ENCODE measurements at places on chromosomes 3 and 15.

DNA sequence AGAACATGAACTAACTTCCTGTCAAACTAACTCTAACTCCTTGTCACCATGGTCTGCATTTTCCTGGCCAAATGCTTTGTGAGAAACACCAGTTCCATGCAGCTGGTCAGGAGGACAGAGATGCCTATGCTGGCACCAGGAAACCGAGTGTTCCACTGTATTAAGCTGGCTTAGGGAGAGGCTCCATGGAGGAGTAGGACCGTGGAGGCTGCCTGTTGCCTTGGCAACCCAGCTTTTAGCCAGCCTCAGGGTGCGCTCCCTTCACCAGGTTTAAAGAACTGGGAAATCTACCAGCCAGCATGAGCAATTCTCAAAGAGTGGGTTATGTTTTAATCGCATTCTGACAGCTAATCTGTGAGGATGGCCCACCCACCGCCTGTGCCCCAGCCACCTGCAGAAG, 394.1 kb downstream of the OCA2 start:
- DNase-seq: peak; percentile 82

DNA sequence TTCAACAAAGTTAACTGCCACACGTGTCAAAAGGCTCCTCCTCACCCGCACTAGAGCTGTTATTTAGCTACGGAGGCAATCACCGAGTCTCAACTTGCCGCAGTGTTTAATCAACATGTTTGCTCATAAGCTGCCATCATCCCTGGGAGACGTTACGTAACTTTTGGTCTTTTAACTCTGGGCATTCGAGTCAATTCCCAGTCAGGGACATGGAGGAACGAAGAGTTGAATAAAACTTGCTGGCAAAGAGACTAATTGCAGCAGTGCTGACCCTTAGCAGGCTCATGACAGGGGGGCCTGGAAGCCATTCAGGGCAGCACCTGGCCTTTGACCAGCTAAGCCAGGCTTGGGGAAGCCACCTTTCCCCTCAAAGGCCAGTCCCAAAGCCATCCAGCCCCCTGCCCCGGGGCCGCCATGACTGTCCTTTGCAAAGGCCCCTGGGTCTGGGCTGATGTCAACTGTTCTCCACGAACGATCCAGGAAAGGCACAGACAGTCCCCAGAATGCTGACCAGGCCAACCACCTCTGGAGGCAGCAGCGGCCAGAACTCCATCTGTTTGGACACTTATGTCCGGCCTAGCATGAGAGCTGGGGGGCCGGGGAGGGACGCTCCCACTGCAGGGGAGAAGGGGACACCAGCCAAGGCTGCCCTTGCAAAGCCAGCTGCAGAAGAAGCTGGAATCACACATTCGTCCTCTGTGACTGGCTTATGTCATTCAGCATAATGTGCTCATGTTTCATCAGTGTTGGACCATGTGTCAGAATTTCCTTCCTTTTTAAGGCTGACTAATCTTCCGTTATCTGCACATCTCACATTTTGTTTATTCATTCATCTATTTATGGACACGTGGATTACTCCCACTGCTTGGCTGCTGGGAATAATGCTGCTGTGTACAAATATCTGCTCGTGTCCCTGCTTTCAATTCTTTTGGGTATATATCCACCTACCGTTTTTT, 43.7 kb downstream of the PCSK6 start:
- DNase-seq: no peak

DNA sequence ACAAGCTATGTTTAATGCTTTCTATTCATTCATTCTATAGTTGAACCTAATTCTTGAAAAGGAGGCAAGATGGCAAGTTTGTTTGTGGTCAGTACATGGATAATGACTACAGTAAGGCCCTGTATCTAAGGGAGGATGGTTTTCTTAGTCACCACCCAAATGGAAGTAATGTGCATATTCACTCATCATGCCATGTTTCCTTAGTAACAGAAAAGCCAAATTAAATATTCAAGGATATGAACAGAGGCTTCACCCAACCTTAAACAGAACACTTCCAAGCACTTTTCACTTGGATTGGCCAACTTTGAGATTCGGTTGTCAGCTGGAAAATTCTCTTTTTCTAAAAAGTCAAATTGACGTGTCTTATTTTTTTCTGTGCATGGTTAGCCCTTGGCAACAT, 805.3 kb upstream of the LMCD1 start:
- peak; percentile 29 for DNase-seq

GRCh38 chr3:18987862-18988447, 160.4 kb upstream of the KCNH8 start:
- peak; percentile 10 for DNase-seq

DNA sequence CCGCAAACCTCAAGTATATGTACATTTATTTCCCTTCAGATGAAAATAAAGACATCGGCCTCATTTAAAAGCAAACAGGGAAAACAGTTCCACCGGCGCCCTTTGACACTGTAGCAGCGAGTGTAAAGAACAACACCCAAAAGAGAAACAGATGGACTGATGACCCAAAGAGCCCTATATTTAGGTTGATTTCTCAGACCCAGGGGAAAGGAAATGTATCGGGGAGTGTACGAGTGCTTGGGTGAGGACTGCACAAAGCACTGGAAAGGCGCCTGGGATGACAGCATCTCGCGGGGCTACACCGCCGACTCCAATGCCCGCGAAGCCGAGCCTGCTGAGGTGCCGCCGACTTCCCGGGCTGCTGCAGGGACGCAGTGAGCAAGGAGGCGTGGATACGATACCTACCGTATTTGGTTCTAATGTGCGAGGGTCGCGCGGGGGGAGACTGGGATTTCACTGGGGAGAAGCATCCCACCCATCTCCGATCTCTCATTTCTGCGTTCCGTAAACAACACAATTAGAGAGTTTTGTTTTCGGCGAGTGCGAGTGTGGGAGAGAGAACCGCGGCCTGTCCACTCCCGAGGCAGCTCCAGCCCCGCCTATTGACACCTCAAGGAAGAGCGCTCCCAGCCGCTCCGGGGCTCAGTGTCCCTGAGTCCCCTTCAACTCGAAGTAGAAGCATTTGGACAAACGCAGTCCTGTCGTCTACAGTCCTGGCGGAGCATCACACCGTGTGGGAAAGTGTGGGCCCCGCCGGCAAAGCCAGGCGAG, 2.0 kb downstream of the MECOM start:
- peak; percentile 19 for DNase-seq

DNA sequence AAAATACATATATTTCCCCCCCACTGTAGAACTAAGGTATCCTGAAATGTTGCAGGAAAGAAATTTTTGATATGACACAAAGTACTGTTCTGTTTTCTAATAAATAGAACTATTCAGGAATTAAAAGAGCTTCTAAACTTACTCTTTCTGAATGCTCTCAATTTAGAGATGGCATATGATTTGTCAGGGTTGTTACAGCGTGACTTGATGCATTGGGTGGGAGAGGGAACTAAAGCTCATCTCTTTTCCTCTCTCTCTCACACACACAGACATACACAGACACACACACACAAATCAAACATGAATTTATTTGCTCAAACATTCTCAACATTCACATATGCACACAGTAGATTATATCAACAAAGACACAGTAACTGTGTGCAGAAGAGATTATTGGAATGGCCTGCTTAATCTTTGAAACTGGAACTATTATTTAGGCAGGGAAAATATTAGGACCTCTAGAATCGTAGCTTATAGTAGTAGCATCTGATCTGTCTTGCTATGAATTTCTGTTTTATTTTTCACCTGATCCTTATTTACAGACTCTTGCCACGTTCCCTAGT, 807.4 kb upstream of the GBE1 start:
- DNase-seq: no peak

- DNase-seq: no peak
These were observed 192.0 kb downstream of the GHSR start for GRCh38 chr3:172256101-172256734.

DNA sequence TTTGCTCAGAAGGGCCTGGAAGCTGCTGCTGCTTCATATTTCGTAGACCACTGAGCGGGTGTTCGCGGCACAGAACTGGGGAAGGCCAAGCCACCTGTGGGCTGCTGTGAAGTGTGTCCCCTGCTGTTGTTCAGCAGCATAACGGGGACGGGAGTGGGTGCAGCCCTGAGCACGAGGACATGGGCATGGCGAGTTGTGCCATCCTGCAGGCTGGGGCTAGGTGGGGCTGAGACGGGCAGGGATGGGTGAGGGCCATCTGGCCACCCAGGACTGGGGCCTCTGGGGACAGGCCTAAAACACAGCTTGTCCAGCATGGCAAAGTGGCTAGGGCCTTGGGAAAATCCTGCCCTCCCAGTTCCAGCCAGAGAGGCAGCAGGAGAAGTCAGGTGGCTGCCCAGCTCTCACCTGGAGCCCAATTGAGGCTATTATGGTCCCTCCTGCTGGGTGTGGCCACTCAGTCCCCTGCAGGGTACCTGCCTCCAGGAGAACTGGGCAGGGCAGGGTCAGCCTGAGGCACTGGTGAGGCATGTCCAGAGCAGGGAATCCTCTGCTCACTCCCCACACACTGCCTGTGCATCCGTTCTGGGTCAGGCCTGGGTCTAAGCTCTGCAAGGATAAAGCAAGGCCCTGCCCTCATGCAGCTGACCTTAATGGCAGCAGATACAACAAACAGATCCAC, 29.5 kb downstream of the CFAP100 start:
- DNase-seq: no peak

DNA sequence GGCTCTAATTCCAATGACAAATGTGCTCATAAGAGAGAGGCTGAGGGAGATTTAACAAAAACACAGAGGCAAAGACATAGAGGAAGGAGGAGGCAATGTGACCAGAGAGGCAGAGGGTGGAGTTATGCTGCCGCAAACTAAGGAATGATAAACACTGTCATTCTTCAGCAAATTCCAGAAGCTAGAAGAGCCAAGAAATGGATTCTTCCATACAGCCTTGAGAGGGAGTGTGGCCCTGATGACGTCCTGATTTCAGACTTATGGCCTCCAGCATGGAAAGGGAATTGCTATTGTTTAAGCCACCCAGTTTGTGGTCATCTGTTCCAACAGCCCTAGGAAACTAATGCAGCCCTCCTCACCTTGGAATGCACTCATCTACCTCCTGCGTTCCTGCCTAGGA, 30.5 kb downstream of the CD47 start:
- DNase-seq: no peak

DNA sequence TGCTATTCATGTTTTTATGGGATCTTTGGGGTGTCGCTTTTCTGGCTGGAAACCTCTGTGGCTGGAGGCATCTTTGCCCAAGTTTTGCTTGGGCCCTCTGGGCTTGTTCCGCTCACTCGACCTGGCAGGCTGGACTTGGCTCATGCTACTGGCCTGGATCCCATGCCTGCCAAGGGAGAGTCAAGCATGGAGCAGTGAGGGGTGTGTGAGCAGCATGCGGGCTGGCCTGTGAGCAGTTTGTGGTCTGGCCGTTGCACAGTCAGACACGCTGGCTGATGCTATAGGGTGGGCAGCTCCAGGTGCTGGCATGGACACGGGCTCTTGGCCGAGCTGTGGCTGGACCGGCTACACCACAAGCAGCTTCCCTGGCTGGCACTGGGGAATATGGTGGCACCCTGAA, 491.1 kb downstream of the AGBL1 start:
- DNase-seq: peak; percentile 22

GRCh38 chr15:89662893-89663626, 7.8 kb upstream of the KIF7 start:
- DNase-seq: no peak

DNA sequence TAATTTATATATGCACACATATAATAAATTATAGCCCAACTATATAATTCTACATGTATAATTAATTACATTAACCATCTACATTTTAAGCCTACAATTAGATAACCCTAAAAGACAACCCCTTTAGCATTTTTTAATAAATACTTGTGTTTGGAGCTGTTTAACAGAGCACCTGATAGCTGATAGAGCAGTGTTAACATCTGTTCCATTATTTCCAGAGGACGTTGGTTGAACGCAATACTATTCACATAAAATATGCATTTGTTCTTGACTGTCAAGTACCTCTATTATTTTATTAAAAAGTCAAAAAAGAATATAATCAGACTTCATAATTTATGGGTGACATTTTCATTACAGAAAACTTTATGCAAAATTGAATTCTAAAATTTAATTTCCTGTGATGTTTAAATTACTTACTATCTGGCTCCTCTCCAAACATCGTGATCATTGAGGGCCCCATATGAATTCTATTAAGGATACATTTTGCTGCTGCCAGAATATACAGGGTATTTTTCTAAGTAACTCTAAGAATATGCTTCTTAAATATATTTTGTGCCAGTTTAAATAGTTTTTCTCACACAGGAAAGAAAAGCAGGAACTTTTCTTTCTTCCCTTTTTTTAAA, 234.3 kb downstream of the SHOX2 start:
- DNase-seq: no peak

DNA sequence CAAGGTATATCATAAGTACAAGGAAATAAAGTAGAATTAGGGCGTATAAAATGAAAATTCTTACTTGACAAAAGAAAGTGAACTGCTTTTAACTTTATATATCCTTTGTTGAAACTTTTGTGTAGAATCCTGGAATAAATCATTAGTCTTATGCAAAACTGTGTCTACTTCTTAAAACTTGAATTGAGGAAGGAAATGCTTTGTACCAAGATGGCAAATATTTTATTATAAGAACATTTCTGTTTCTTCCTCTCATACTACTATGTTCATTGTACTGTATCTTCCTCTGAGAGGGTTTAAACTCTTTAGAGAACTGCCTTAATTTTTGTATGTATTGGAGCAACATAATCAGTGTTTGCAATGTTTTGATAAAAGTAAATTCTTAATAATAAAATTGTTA, 42.0 kb downstream of the RASA2 start:
- DNase-seq: no peak

GRCh38 chr3:72888546-72889309, 882 bp downstream of the GXYLT2 start:
- peak; percentile 20 for DNase-seq

DNA sequence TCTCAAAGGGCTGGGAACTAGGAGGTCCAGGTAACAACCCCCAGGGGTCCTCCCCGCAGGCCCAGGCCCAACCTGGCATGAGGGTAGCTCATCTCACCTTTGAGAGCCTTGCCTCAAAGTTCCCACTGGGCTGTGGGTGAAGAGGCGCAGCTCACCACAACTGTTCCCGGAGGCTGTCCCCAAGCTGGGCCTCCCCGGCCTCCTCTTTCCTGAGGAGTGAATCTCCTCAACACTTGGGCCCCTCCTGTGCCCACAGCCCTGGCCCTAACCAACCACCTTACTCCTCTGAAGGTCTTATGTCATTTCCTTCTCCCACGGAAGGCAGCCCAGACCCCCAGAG, 27.5 kb upstream of the CORO2B start:
- no peak for DNase-seq

GRCh38 chr3:165355316-165355715, 159.1 kb upstream of the SLITRK3 start:
- no peak for DNase-seq

- no peak for DNase-seq
These were observed 12.8 kb upstream of the MAGEF1 start for GRCh38 chr3:184724699-184725098.

DNA sequence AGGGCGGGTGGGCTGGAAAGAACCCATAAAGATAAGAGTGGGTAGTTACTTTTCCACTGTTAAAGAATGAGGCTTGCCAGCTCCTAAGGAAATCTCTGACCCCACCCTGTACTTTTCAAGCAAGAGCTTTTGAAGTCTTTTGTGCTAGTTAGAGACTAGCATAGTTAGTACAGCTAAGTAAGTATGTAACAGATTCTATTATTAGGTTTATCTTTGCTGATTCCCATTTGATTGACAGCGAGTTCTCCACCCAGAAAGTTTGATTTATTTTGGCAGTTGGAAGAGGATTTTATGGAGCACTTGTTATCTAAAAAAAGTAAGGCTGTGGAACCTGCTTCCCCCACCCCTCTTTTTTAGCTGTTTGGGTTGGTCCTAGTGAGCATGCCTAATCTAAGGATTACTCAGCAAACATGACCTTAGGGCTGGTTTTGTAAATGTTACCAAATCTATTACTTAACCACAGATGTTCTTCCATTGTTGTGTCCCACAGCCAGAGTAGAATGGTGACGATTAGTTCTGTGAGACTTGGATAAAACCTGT, 57.6 kb downstream of the FNDC3B start:
- no peak for DNase-seq

GRCh38 chr15:99365242-99365641, 114.0 kb downstream of the LRRC28 start:
- DNase-seq: no peak

All from G401 (cell line).